ENCODE measurements at places on chromosomes 2 and 18.

GRCh38 chr2:14321357-14321756 is 311.2 kb upstream of the LRATD1 start:
- DNase-seq = no peak

DNA sequence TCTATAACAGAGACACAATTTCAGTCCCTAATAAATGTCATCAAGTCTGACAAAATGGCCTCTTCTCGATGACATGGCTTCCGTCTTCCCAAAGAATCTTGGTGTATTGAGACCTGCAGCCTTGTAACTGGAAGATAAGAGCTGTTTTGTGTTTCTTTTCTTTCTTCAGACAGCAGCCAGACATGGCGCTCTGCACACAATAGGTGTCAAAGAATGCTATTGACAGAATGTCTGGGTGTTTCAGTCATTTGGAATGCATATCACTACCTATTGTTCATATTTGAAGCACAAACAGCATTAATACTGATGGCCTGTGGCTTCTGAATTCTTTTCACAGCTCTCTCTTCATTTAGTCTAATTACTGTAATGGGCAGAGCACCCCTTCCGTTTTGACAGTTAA is 344.8 kb downstream of the RPRM start:
- no peak for DNase-seq

DNA sequence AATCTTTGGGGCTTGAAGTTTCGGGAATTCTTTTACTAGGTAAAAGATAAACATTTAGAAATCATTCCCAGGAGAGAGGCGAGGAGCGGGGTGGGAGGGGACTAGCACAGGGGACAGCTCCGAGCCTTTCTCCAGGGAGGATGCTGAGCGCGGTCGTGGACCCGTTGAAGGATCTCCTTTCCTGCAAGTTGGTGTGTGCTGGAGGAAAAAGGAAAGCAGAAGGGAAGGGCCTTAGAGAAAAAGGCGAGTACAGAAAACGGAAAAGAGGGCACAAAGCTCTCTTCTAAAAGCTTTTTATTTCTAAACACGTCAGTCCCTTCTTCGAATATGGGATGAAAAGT is 640 bp downstream of the SLC39A6 start:
- no peak for DNase-seq

DNA sequence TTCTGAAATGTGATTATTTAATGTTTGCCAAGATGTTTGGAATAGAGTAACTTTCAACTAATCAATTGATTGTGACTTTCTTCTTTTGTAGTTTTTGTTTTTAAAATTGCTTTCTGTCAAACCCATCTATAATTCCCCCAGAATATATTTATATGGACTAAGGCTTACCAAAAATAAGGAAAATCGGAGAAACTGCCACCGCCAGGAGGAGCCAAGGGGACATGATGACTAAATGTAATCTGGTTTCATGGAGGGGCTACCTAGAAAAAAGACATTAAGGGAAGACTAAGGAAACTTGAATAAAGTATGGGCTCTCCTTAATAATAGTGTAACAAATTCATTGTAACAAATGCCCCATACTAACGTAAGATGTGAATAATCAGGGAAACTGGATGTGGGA is 19.5 kb downstream of the BOLA3 start:
- no peak for DNase-seq

DNA sequence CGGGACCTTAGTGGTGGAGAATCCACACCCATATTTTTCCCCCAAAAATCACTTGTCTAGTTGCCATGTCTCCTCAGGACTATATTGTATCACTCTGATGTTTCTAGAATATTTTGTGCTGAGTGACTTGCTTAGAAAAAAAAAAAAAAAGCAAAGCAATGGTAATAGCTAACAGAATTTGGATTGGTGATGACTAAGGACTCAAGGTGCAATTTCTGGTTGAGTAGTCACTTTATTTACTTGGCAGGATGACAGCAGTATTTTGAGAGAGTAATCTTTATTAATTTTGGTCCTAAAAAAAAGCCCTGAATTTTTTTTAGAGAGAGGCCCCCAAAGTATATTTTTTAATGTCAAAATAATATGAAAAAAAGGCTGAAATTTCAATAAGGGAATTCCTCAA is 32.8 kb upstream of the MYO3B start:
- DNase-seq = no peak

- no peak for DNase-seq
These were observed 101.5 kb downstream of the TEX51 start for GRCh38 chr2:127000194-127000593.

DNA sequence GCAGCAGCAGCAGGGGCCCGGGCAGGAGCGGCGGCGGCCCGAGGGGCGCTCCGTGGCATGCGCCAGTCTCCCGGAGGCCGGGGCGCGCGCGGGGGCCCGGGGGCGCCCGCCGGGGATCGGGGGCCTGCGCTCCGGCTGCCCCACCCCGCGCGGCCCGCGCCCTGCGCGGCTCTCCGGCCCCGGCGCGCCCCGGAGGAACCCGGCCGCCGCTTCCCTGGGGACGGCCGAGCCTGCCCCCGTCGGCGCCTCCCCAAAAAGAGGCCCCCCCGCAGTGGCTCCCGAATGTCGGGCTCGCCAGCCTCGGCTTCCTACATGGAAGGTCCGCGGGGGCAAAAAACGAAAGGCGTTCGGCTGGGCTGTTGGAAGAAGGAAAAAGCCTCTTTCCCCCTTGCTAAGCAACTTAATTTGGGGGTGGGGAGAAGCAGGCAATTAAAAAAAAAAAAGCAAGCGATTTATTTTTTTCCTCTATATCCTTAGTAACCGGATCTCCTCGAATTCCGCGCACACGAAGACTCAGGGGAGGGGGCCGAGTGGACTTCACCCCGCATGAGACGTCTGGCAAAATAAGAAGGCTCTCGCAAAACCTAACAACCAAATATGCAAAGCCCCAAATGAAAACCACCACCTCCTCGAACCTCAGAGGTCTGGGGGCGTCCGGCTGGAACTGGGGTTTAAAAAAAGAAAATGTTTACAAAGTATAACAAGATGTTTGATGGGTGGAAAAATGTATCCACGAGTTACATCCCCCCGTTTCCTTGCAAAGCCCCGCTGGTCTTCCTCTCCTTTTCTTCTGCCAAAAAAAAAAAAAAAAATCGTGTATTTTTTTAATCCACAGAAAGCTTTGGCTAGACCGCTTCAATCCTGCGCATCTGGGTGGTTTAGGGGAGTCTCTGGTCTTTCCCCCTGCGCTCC is at the start of gene SMAD7:
SMAD7 (minus strand) TSS at position 430 of the 912 bp plus-strand sequence. CDS start 541 bp downstream, outside the sequence.
- DNase-seq = no peak

DNA sequence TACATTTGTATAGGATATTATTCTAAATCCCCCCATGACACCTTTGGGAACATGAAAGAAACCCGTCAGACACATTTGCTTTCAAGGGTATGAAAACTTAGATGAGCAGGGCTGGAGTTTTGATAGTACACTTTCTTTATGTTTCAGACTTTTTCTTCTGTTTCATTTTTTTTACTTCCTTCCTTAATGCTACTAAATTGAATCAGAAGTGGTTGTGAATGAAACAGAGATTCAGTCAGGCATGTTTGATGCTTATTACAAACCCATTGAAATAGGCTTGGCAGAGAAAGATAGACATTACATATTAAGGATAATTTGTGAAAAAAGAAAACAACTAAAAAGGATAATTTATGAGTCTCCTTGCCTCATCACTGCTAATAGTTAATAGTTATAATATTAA is 26.8 kb downstream of the SLC30A6 start:
- no peak for DNase-seq

DNA sequence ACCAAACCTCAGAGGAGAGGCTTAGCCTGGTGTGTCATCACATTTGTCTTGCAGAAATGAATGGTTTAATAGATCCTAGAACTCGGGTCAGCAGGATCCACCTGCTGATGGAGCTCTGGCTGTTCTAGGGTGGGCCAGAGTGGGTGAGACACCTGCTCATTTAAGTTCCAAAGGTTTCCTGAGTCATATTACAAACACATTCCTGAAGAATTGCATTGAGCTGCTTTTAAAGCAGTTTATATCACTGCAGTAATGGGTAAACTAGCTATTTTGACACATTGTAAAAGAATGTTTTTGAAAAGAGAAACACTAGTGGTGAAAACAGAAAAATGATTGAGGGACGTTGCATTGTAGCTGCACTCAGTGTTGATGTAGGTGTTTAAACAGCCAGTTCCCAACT is 175.3 kb upstream of the TCF4 start:
- DNase-seq = peak; percentile 68

DNA sequence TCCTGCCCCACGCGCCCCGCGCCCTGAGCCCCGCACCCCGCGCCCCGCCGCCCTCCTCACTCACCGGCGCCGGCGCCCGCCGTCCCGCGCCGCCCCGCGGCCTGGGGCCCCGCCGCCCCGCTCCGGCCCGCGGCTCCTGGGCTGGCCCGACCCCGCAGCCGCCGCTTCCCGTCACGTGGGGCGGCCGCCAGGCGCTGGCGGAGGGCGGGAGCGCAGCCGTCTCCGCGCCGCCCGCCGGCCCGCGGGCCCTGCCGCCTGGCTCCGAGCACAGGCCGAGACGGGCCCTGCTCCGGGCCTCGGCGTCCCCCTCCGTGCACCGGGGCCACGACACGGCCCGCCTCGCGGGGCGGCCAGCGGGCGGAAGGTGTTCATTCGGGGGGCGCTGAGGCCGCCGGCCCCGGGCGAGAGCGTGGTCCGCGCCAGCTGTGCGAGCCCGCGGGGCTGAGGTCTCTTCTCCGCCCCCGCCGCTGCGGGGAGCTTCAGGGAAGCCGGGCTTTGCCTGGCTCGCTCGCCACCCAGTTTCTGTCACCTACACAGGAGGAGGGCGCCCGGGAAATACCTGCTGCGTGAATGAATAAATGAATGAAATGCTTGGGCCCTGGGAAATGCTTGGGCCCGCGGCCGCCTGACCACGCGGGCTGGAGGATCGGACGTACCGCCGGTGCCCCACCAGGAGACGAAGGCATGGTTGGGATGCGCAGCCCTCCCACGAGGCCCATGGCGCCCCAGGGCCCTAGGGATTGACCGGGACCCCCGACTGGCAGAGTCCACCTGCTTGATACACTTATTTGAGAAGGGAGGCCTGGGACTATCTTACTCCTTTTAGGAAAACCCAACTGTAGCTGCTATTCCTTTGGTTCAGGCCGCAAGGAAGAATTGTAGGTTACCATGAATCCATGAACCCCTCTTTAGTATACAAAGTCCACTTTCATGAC is at the start of gene TGFBRAP1:
TGFBRAP1 (minus strand) TSS at position 175 of the 935 bp plus-strand sequence. CDS start 21,434 bp downstream, outside the sequence.
- no peak for DNase-seq

GRCh38 chr2:56147907-56148306 is 35.9 kb upstream of the CCDC85A start:
- no peak for DNase-seq

DNA sequence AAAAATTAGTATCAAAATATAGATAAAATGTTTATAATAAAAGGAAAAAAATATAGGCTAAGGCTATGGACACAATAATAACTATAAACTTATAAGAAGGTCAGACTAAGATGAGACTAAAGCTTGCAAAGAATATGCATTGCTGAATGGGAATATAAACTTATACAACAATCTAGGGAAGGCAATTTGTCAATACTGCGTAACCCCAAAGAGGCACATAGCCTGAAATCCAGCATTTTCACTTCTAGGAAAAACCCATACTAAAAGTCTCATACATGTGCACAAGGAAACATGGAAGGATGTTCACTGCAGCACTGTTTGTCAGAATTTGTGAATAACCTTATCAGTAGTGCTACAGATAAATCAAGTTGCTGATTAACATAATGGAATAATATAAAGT is 45.5 kb downstream of the FANCL start:
- DNase-seq = no peak

- no peak for DNase-seq
These were observed 54.3 kb upstream of the COL3A1 start for GRCh38 chr2:188919824-188920223.

DNA sequence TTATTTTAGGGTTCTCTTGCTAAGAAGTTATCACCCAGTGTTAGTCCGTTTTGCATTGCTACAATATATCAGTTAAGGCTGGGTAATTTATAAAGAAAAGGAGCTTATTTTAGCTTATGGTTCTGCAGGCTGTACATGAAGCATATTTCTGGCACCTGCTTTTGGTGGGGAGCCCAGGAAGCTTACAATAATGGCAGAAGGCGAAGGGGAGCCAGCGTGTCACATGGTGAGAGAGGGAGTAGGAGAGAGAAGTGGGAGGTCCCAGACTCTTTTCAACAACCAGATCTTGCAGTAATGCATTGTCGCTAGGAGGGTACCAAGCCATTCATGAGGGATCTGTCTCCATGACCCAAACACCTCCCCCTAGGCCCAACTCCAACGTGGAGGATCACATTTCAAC is 688.8 kb upstream of the PIK3C3 start:
- DNase-seq = no peak

DNA sequence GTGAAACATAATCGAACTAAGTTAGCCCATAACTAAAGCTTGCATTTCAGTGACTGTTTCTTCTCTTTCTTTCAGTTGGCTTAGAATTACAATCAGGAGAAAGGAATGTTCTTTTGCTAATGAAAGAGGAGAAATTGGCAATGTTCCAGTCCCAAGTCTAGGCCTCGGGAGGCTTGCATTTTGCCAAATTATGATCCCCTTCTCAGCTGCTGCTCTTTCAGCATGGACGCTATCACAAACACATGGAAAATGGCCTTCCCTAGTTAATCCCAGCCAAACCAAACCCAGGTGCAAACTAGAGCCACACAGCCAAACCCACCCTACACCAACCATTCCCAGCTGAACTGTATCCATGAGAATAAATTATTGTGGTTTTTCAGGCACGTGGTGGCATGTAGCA is 605.2 kb upstream of the LRRTM4 start:
- DNase-seq = no peak

GRCh38 chr2:44335806-44336538 is 25.3 kb downstream of the PREPL start:
- DNase-seq = no peak

- DNase-seq = no peak
These were observed 92.9 kb downstream of the ACVR1 start for GRCh38 chr2:157783245-157783644.

DNA sequence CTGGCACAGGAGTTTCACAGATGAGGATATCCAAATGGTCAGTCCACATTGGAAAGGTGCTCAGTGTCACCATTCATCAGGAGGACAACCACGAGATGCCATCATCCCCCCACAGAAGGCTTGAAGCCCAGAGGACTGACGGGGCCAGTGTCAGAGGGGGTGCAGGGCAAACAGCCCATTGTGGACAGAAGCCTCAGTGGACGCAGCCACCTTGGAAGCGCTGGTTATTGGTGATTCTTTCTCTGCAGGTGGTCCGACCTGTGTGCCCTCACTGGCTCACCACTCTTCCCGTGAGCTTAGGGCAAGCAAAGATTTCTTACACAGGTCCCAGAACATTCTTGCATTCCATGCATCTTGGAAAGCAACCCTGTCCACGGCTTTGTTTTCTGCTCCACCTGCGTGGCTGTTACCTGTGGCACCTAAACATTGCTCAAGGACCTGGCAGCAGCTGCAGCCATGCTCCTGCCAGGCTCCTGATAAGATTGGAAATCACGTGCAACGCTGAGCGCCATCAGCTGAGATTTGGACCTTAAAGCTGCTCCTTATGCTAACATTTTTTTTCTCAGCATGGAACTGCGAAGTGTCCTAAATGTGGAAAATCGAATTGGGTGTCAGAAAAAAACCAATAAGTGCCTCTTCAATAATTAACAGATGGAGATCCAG is 110.9 kb upstream of the CTDP1 start:
- no peak for DNase-seq

- peak; percentile 75 for DNase-seq
These were observed 39.6 kb downstream of the PSMG2 start for GRCh38 chr18:12742453-12742852.

Data from HS-27A (cell line).